AG09319 (cell line): ENCODE measurements at places on chromosomes 13 and 19.

DNA sequence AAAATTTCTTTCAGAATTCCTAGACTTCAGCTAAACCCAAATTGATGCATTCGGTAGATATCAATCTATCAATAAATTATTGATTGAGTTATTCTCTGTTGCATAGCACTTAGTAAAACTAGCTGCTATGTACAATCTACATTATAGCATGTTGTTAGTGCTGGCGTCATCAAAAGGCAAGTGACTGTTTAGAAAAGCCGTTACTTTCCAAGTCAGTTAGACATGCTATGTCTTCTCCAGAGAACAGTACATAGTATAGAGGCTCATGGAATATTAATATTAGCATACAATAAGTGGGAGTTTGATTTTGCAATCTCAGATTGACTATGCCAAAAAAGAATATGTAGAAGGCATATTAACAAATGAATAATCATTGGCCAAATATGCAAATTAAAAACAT is 165.6 kb downstream of the DCT start:
- no peak for DNase-seq

GRCh38 chr19:3565139-3565538 is 7.6 kb upstream of the HMG20B start:
- DNase-seq = no peak

- no peak for DNase-seq
These were observed 5.9 kb downstream of the ZNF792 start for GRCh38 chr19:34957830-34958751.

GRCh38 chr13:63088226-63088625 is 1672.6 kb upstream of the PCDH20 start:
- no peak for DNase-seq

DNA sequence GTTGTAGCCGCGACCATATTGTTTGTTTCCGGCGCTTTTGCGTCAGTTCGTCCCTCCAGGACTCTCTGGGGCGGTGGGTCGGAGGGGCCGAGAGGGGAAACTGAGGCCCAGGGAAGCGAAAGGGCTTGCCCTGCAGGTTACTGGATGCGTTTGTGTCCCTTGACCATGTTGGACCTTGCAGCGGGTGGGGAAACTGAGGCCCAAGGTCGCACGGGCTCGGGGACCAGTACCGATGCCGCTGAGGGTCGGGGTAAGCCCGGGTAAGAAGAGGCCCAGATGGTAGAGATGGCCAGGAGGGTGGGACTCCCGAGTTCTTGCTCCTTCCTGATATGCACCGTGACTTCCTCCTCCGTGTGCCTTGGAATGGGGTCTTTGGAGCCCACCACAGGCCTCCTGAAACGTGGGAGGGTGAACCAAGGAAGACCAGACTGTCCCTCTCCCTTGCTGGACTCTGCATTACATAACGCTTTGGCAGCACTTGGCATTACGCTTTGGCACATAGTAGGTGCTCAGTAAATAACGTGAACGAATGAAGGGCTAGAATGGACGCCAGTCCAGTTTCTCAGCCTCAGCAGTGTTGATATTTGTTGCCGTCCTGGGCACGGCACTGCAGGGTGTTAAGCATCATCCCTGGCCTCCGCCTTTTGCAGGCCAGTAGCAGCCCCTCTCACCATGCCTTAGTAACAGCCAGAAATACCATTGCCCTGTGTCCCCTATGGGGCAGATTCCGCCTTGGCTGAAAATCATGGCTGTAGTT is 743 bp downstream of the CHAF1A start:
- DNase-seq = no peak

- no peak for DNase-seq
These were observed 161.4 kb downstream of the EFNB2 start for GRCh38 chr13:106373989-106374572.

DNA sequence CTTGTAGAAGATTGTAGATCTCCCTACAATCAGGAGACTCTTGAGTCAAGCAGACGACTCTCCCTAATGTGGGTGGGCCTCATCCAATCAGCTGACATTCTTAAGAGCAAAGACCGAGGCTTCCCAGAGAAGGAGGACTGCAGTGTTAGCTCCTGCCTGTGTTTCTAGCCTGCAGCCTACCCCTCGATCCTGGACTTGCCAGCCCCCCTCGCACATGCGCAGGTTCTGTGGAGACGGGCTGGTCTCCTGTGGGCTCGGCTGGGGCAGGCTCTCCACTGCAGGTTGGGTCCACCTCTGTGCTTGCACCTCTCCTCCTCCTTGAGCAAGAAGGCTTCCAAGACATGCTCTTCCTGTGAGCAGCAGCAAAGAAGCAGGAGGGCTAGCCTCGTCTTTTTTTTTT is 185.2 kb upstream of the SOX1 start:
- no peak for DNase-seq

DNA sequence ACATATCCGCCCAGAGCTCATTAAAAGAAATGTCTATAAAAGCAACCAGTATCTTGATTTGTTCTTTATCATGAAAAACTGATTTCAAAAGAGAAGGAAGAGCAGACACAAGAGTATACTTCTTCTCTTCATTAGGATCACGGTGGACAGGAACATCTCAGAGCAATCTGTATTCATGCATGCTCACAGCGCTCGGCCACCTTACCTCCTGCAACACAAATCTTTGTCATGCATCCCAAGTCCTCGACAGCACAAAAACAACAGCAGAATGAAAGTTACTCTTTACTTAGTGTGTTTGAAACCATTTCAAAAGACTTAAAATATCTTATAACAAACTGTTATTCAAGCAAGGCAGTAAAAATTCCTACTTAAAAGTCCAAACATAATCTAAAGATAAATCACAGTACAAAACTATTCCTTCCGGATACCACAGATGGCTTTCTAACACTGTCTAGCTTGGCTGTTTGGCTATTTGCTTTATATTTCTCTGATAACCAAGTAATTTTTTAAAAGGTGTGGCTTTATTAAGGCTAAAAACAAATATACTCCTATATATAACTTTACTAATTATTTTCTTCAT is 174.5 kb downstream of the TBC1D4 start:
- no peak for DNase-seq

DNA sequence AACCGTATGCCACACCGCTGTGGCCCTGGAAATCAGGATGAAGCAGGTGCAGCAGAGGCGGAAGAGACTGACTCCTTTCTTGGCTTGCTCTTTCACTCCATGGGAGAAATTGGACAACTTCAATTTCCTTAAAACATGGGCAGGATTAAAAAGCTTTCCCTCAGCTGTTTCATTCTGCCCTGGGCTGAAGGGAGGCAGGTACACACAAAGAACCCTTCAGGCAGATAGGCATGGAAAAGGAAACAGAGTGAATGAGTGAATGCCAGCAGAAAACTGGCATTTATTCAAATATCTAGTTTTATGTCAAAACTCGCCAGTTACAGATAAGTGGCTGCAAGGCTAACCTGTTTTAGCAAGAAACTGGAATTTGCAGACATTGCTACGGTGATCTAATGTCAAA is 71.0 kb upstream of the SLC15A1 start:
- no peak for DNase-seq

DNA sequence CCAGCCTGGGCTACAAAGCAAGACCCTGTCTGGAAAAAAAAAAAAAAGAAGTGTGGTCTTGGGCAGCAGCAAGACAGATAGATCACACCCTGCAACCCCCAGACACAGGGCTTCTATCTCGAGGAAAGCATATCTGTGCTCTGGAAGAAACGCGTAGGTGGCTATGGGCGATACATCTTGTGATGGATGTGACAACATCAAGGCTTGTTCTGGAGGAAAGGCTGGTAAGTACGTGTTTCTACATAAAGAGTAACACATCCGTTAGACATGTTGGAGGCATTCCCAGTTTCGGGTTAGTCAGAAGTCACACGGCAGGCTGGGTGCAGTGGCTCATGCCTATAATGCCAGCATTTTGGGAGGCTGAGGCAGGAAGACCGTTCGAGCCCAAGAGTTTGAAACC is 6.6 kb upstream of the DHDH start:
- DNase-seq = peak; percentile 81

DNA sequence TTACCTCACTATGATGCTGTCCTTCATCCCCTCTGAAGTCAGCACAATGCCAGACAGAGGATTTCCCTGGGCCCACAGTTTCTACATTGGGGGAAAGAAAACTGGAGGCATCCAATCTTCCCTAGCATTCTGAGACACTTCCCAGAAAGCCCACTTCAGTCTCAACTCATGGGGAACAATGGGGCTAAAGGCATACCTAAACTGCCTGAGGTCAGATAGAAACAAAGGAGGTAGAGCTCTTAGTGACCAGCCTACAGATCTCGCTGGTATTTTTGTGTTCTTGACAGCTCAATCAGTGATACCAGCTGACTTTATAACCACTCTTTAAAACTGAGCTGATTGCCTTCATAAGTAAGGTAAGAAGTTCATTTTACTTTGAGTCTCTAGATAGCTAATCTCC is 881.0 kb upstream of the GPC6 start:
- DNase-seq = no peak

- DNase-seq = no peak
These were observed 34.3 kb downstream of the COL4A1 start for GRCh38 chr13:110272651-110273050.

DNA sequence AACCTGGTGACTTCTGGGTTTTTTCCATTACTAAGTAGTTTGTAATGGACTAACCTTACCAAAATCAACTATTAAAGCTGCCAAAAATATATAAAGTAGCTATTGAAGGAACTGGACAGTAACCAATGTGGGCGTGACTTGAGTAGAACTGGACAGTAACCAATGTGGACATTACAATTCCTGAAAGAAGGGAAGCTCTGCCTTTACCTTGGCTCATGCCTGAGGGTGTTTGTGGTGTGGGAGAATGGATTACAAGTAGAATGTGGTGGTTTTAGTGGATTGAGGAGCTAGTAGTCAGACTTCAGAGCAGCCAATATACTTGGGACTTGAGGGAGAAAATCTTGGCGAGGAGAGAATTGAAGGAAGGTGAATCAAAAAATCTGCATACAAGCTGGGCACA is 17.5 kb downstream of the LRRC63 start:
- DNase-seq = no peak

DNA sequence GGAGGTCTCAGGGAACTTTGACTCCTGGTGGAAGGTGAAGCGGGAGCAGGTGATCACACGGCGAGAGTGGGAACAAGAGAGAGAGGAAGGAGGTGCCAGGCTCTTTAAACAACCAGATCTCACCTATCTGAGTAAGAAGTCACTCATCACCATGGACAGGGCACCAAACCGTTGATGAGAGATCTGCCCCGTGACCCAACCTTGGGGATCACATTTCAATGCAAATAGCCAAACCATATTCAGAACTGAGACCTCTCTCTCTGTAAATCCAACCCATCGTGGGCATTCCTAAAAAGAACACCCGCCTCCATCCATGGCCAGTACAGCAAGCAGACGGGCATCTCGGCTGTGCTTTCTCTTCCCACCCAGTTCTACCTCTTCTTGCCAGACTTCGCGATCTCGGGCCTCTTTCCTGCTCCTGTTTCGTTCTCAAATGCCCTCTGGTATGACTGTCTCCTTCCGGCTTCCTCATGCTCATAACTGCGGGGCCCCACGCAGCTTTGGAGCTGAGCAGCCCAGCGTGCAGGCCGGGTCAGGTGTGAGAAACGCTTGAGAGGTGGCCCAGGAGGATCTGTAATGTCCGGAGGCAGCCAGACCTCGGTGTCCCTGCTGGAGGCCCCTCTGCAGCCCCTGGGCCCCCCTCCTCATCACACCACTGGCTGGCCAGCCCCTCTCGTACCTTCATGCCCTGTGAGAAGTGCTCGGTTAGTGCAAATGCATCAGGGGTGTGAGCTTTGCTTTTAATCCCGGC is 97.0 kb upstream of the GPR183 start:
- DNase-seq = no peak

- DNase-seq = no peak
These were observed 26.4 kb downstream of the PTPRS start for GRCh38 chr19:5314012-5314906.

GRCh38 chr13:23609414-23609760 is 39.2 kb downstream of the TNFRSF19 start:
- DNase-seq = no peak

- DNase-seq = no peak
These were observed 10.6 kb downstream of the ONECUT3 start for GRCh38 chr19:1763648-1764639.

DNA sequence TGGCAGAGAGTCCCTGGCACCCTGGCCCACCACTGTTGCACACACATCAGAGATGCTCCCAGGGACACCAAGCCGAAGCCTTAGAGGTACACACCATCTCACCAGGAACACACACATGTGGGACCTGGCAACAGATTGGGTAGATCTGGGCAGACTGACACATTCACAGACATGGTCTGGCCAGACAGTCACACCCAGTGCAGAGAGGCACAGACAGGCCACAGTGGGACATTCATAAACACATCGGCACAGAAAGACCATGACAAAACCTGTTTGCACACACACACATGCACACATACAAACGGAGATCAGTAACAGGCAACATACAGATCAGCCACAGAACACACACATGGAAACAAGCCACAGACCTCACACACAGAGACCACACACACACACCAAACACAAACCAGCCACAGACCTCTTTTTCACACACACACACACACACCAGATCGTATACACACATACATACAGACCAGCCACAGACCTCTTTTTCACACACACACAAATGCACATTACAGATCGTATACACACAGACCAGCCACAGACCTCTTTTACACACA is 6.3 kb upstream of the JUNB start:
- no peak for DNase-seq

- no peak for DNase-seq
These were observed 184.0 kb downstream of the IRS2 start for GRCh38 chr13:109602356-109602755.

DNA sequence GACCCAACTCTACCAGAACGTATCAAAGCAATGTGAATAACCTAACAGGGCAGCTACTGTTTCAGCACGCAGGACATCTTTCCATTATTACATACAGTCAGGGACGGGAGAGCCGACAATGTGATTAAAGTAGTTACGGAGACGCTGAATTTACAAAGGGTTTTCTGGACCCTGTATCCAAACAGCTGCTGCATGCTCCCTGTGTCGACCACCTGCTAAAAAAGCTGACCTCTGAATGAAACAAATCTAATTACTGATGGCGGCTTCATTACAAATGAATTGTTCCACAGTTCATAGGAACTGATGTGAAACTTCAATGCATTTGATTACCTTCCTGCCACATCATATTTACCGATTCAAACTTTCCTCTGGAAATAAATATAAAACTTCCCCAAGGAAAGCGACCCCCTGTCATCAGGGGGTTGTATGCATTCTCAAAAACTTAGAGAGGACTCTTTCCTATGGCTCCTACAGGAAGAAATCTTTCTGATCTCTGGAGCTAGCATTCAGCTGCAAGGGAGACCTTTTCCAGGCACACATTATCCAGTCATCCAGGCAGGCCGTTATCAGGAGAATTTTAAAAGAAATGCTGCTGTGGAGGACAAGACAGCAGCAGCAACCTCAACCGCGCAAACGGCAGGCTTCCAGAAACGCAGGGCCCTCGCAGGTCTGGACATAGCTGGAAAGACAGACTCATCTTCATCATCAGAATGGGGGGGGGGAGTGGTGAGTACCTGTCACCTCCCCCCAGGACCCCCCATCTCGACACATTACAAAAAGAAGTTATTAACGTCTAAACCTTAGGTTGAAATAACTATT is 3.1 kb downstream of the EFNB2 start:
- no peak for DNase-seq

GRCh38 chr19:23917856-23918255 is 3.2 kb downstream of the ZNF726 start:
- DNase-seq = no peak

- no peak for DNase-seq
These were observed 8.2 kb downstream of the RAB11B start for GRCh38 chr19:8398311-8398771.

GRCh38 chr19:29841209-29841558 is 29.4 kb downstream of the CCNE1 start:
- DNase-seq = no peak

GRCh38 chr13:105327581-105328126 is 1207.8 kb downstream of the EFNB2 start:
- no peak for DNase-seq
